ENCODE measurements at places on chromosomes 12 and 14. TPM values are rescaled to one million over a fixed set of nuclear protein-coding genes. Genes with fewer than 3 reads are reported as not detected.

The DHRS4 gene
- total RNA-seq: 19.6 TPM

DNA sequence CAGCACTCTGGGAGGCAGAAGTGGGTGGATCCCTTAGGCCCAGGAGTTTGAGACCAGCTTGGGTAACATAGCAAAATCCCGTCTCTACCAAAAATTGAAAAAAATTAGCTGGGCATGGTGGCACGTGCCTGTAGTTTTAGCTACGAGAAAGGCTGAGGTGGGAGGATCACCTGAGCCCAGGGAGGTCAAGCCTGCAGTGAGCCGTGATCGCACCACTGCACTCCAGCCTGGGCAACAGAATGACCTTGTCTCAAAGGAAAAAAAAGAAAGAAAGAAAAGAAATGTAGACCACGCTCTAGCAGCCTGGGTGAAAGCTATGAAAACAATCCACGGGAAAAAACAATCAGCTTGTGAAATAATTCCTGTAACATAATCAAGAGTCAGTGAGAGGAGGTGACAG lies 29.0 kb downstream of the SARNP start:
- DNase-seq: no peak

The MRPL52 gene
- total RNA-seq: 121 TPM

The ANKRD52 gene
- 60.3 TPM for total RNA-seq

DNA sequence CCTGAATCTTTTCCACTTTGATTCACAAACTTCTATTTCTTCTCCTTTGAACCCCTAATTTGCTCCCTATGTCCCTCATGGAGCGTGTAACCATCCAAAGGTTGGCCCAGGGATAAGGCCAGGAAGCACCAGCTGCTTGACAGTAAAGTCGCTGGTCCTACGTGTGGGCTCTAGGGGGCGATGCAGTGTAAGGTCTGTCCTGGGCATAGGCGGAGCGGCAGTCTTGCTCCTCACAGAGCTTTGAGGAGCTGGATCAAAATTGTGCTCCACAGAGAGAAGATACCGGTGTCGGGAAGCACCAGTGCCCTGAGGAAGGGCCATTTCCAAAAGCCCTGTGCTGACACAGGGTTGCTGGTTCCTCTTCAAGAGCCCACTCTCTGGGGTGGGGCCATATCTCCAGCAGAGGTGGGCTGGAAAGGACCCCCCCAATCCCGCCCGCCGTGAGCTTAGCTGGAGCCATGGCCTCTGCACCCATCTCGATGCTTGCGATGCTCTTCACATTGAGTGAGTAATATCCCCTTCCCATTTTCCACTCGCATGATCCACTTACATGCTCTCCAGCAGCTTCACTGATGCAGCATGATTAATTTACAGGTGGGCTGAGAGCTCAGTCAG lies 49.9 kb upstream of the OR4E1 start:
- no peak for DNase-seq

GRCh38 chr12:46183112-46183511 lies 85.7 kb downstream of the SLC38A1 start:
- no peak for DNase-seq

- DNase-seq: no peak
Observed at GRCh38 chr14:66025779-66026178, 460.4 kb upstream of the CCDC196 start.

- DNase-seq: no peak
Observed at GRCh38 chr12:98317939-98318899, 197.2 kb upstream of the TMPO start.

DNA sequence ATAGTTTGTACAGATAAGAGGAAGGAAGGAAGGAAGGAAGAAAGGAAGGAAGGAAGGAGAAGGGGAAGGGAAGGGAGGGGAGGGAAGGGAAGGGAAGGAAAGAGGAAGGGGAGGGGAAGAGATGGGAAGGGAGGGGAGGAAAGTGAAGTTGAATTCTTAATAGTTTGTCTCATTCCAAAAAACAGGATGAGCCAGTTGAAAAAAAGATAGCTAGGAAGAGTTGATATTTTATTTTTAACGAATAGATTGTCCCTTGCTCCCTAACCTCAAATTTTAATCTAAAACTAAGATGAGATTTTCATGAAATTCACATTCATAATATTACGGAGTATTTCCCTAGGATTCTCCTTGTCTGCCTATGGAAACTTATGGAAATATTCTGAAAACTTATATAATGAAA lies 80.7 kb downstream of the ZFC3H1 start:
- DNase-seq: no peak

GRCh38 chr12:87827638-87828264 lies 201.4 kb downstream of the C12orf50 start:
- no peak for DNase-seq

GRCh38 chr14:106277503-106277902 lies 751.1 kb downstream of the TMEM121 start:
- DNase-seq: no peak

The MYF6 gene
- total RNA-seq: 0.33 TPM

The ZDHHC22 gene
- 0.13 TPM for total RNA-seq

The SLC2A14 gene
- 14.5 TPM for total RNA-seq

The PPP1R36 gene
- 0.79 TPM for total RNA-seq

DNA sequence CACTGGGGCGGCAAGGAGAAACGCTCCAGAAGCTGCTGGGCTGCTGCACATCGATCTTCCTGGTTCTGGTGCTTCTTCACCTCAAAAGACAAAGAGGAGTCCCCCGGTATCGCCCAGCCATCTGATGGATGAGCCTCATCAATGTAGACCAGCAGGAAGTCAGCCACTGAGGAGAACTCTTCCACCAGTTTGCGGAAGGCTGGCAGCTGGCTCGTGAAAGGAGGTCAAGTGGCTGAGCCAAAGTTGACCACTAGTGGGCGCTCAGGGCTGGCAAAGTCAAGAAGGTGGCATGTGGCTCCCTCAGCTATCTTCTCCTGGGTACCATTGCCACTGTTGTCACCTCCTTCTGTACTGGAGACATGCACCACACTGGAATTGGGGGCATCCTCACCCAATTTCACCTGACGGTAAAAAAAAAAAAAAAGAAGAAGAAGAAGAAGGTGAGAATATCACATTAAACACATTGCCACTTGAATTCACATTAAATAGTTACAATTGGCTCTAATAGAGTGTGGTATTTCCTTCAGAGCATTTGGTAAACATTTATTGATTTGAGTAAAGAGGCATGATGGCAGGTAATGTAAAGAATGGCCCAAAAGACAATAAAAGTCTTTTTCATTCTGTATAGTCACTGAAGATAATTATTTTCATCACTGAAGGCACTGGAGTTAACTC lies 8.3 kb downstream of the DIO2 start:
- no peak for DNase-seq

All from progenitor cell of endocrine pancreas (in vitro differentiated cells).